ENCODE measurements at places on chromosomes 5 and 9.
A peak's percentile ranks its signal among the peaks of the same experiment; 100 is the strongest.

GRCh38 chr9:122115176-122116035, 22.3 kb upstream of the TTLL11 start:
- DNase-seq: no peak

DNA sequence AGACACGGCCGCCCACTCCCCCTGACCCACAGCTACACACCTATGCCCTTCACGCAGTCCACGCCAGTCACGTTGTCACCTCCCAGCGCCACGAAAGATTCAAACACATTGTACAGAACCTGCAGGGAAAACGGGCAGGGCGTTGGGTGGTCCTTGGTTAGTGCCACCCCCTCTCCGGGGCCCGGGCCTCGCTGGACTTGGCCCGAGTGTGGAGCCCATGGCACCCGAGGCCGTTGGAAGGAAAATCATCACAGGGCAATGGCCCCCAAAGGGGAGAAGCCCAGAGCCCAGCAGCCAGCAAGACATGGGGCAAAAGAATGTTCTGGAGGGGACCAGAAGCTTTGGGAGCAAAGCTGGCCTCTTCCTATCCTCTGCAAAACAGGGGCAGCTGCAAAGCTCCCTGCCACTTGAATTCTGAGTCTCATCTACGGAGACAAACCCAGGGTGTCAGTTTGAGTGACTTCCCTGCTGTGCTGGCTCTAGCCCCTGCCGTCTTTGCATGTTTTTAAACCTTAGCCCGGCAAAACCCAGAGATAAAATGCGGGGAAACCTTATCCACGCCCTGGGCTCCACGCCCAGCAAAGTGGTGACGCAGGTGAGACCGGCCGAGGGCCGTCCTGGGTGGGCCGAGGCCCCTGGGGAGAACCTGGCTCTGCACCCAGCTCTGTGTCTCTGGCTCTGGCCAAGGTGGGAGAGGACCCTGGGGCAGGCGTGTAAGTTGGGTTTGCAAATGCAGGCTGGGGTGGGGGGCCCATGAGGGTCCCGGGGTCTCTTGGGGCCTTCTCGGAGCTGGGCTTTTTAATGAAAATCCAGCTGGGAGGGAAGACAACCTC, 38.9 kb downstream of the SLC9A3 start:
- DNase-seq: no peak

DNA sequence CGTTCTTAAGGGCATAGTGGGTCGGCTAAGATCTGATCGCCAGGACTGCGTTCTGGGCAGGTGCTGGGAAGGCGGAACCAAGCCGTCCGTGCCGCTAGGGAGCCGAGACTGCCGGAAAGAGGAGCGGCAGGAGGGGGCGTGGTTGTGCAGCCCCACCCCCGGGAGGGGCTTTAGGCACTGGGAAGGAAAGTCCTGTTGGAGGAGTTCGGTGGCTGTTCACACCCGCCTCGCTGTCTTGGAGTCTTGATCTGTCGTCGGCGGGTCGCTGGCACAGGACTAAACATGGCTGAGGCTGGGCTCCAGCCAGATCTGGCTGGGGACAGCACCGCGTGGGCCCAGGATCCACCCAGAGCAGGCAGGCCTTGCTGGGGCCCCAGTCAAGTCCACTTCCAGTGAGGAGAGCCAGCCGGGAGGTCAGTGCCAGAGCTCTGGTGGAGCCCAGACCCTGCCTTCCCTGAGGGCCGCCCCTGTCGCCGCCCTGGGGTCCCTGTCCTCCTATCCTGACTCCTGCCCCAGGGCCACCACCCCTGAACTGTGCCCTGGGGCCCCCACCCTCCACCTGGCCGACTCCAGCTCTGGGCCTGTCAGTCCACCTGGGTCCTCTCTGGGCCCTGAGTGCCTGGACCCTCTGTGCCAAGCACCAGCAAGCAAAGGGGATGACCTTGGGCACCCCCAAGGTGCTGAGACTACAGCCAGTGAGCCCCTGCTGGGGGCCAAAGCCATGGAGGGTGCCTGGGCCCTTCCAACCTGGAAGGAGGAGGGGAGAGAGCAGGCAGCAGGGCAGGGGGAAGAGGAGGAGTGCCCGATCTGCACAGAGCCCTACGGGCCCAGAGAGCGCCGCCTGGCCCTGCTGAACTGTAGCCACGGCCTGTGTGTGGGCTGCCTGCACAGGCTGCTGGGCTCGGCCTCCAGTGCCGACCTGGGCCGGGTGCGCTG, 4.5 kb downstream of the RNF208 start:
- DNase-seq: no peak

DNA sequence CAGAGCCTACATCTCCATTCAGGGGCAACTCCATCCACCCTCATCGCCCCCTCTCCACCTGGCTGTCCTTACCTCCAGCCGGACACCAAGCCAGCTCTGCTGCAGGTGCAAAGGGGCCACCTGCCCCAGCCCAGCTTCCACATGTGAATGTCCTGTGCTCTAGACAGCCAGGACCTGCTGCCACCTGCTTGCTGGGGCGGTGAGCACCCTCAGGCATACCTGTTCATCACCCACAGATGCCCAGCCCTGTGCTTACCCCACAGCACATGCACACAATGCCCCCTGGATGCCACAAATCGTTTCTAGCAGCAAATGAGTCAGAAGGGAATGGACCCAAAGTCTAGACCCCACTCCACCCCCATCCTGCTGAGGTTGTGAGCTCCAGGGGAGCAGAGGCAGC, 13.3 kb upstream of the NKD2 start:
- no peak for DNase-seq

DNA sequence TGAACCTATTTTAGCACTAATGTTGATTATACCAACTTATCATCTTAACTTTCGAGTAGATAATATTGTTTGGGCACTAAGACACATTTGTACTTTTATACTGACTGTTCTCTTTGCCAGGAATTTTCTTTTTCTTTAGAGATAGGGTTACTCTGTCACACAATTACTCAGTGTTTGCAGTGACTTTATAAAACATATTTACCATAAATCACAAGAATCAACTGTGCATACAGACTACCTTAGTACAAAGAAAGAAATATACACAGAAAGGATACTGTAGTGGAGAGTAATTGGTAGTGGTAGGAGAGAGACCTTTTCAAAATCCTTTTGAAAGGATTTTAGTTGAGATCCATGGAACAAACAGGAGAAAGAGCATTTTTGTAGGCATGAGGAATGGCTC, 40.3 kb downstream of the KIAA1958 start:
- DNase-seq: no peak

DNA sequence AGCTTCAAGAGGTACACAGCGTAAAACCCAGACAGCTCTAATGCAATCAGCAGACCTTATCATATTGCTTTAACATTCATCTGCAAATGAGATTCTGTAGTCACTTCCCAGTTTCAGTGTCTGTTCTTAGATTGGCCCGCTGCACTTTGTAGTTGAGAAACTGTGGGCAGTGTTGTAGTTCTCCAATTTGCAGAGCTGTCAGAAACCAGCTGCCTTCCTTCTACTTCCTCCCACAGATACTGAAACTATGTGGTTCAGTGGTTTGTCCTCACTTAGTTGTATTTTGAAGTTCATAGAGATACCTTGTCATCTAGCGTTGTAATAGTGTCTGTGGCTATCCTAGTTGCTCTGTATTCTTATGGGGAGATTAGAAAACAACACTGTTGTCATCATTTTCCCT, 39.6 kb upstream of the TRIM36 start:
- DNase-seq: peak; percentile 6

DNA sequence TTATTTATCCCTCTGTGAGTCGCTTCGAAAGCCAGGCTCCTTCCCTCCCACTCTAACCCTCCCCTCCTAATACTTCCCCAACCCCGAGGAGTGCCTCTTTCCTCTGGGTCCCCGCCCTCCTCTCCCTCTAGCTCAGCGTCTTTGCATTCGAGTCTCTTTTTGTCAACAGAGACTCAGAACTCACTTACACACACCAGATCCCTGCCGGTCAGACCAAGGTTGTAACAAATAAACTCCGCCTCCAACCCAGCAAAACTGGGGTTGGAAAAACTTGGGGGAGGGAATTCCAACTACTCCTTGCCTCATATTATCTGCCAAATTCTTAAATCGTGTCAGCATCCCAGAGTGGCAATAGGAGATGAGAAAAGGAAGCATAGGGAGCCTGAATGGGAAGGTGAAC, at the start of gene HTR1A:
HTR1A (minus strand) TSS at position 167 of the 400 bp plus-strand sequence. CDS start 726 bp downstream, outside the sequence.
- DNase-seq: no peak

DNA sequence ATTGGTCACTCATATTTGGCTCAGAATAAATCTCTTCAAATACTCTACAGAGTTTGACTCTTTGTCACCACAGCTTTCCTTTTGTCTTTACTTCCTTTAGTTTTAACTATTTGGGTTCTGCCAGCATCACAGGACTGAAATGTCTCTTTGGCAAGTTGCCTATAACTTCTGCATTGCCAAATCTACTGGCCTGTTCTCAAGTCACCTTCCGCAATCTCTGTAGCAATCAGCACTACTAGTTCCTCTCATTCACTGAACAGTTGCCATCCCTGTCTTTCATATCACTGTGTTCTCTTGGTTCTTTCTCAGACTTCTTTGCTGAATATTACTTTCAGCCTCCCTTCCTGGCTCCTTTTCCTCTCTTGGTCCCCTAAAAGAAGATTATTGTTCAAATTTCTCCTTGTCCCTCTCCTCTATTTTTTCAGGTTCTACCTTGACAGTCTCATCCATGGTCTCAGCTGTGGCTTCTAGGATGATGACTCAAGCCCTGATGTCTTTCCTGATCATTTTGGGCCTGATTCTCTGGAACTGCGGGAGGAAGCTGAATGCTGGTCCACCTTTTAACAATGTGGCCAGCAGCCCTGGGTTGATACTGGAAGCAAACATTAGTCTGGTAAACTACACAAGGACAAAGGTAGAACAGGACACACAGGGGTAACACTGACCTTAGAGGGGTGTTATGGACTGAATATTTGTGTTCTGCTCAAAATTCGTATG, 44.0 kb upstream of the LIFR start:
- no peak for DNase-seq

DNA sequence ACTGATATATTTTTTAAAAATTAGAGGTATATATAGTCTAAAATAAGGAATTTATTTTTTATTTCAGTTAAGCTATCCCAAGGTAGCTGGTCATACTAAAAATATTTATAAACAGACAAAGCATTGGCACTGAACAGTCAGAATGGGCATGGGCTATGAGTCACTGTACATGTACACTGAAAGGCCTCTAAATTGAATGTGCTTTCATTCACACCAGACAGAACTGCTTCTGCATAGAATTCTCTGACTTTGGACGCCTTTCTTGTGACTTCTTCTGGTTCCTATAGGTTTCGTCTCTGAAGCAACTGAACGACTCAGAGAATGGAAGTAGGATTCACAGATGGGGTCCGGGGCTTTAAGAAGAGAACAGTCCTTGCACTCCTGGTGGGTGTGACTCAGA, 394.8 kb upstream of the MEF2C start:
- no peak for DNase-seq

DNA sequence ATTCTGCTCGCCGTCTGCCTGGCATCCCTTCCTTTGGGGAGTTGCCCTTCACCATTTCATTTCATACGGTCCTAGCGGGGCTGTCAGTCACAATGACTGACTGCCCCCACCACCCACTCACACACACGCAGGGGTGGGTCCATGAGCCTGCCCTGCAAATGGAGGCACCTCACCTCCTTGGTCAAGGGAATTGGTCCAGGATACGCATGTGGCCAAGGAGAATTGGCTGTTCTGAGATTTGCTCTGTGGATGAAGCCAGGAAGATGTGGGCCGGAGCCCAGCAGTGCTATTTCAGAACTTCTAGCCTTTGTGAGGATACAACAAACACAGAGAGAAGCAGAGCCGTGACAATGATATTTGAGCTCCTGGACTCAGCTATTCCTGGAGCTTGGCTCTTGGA, 17.0 kb downstream of the C1QTNF2 start:
- no peak for DNase-seq

- no peak for DNase-seq
These were observed 24.3 kb downstream of the LHX6 start for GRCh38 chr9:122204491-122204890.

DNA sequence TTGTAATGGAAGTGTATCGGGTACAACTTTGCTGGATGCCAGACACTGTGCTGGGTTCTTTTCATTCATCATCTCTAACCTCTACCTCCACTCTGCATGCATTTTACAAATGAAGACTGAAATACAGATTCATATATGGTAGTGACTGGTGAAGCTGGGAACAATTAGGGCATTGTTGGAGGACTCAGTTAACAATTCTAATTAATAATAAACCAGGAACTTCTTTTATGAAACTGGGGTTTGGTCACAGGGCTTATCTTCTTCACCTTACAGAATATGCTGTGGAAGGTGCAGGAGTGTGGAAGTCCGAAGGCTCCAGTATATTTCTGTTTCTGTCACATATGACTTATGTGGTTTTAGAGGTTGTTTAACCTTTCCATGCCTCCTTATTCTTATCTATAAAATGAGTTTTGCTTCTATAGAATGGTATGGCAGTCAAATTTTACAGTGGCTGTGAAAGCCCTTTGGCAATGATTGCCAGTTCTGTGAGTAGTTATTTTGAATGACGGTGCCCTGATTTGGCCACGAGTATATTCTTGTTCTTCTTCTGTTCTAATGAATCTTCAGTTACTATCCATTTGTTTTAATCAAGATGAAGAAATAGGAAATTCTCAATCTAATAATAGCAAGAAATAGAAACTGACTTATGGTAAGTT, 284.7 kb downstream of the GABRB2 start:
- DNase-seq: no peak

- no peak for DNase-seq
These were observed 111.4 kb downstream of the CCDC192 start for GRCh38 chr5:127814588-127814973.

DNA sequence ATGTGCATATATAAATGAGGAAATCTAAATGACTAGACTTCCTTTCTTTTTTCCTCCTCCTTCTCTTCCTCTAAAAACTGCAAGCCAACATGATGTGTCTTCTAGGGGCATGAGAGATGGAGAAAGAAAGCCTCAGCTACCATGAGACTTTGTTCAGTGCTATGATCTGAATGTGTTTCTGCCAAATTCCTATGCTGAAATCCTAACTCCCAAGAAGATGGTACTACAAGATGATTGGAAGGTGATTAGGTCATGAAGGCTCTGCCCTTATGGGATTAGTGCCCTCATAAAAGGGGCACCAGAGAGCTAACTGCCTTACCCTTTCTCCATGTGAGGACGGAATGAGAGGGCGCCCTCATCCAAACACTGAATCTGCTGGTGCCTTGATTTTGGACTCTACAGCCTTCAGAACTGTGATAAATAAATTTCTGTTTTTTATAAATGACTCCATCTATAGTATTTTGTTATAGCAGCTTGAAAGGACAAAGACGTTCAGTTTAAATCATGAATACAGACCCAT, 72.2 kb upstream of the IL6ST start:
- no peak for DNase-seq

GRCh38 chr5:79349047-79349446, 113.1 kb downstream of the JMY start:
- no peak for DNase-seq

- DNase-seq: no peak
These were observed 61.7 kb downstream of the PDE8B start for GRCh38 chr5:77272206-77272605.

DNA sequence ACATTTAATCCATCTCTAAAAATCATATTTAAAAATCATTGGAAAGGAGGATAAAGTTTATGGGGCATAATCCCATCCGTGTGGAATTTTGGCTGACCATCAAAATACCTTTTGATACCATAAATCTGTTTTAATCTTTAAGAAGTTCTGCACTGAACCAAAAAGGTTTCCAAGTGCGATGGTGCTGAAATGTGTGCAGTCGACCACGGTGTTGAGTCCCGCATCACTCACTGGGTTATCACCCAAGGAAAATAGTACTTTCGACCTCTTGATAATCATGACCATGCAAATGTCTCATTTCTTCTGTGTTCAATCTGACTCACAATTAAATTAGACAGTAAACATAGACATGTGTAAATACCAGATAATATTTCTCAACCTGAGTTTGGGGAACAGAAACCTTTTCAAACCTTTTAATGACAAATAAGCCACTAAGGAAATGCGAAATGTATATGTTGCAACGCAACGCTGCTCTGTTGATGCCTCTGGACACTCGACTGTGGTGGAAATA, 62.0 kb upstream of the CDH6 start:
- DNase-seq: no peak

- no peak for DNase-seq
These were observed 109.2 kb downstream of the OSTF1 start for GRCh38 chr9:75197561-75197960.
